ENCODE measurements at places on chromosomes 3 and 15.
A peak's percentile ranks its signal among the peaks of the same experiment; 100 is the strongest.

GRCh38 chr15:40251486-40252140 lies 12.8 kb downstream of the PAK6 start:
- DNase-seq, result no peak

DNA sequence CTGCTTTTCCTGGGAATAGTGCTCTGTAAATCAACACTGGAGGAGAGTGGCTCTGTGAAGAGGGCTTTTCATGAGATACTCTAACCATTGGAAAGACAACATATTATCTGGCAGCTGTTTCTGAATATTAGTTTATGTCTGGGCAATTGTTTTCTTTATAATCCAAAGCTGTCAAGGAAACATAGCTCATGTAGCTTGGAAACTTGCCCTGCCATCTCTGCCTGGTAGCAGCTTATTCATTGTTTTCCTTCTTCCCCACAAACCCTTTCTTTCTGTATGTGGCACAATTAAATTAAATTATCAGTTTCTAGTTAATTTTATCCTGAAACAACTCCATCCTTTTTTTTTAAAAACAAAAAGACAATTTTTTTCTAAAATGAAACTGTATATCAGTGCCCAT lies 160.0 kb downstream of the EDEM1 start:
- DNase-seq, result no peak

DNA sequence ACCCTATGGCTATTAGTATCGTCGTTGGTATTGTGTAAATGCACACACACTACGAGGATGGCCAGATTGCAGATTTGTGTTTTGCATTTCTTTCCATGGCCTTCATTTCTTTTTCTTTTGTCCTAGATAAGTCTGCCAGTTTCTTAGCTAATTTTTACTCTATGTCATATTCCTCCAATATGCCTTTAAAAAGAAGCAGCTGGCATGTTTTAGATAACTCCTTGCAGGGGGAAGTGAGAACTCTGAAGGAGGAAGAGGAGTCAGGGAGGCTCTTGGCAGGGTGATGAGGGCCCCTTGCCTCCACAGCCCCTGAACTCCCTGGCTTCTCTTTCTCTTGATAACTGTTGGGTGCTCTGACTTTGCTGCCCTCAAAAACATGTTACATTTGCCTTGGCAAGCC lies 244.0 kb downstream of the GABRG3 start:
- DNase-seq, result no peak

DNA sequence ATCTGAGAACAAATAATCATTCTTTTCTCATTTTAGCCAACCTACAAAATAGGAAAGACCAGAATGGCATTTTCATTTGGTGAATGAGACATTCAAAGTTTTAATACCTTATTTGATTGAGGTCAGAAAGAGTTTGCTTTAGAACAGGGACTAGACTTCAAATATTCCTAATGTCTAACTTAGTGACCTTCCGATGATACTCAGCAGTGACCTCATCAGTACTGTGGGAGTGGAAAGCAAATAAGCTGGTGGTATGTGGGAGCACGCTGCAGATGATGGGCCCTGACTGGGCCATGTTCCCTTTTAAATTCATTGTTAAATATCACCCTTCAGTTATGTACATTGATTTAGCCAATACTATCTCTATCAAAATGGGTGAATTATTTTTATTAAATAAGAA lies 223.3 kb downstream of the P3H2 start:
- DNase-seq, result no peak

DNA sequence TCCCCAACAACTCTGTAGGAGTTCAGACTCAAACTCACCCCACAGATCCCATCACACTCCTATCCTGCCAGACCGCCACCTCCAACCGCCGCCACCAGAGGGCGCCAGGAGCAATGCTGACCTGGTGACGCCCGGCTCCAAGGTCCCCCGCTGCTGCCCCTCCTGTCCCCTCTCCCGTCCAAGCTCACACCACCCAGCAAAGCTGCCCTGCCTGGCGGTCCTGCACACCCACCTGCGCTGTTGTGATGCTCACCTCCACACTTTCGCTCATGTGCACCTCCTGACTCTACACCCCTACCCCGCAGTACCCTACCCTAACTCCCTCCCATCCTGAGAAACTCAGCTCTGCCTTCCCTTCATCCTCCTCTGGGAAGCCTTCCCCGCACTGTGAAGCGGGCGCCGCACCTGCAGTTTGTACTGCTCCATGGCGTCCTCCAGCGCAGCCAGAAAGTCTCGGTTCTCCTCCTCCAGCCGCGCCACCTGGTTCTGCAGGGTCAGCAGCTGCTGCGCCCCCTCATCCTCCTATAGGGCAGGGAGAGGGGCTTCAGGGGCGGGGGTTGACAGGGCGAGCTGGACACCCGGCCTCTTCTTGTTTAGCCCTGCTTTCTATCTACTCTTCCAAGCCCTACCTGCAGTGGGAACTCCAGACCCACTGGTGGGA lies 7.9 kb downstream of the KIF7 start:
- DNase-seq, result no peak

DNA sequence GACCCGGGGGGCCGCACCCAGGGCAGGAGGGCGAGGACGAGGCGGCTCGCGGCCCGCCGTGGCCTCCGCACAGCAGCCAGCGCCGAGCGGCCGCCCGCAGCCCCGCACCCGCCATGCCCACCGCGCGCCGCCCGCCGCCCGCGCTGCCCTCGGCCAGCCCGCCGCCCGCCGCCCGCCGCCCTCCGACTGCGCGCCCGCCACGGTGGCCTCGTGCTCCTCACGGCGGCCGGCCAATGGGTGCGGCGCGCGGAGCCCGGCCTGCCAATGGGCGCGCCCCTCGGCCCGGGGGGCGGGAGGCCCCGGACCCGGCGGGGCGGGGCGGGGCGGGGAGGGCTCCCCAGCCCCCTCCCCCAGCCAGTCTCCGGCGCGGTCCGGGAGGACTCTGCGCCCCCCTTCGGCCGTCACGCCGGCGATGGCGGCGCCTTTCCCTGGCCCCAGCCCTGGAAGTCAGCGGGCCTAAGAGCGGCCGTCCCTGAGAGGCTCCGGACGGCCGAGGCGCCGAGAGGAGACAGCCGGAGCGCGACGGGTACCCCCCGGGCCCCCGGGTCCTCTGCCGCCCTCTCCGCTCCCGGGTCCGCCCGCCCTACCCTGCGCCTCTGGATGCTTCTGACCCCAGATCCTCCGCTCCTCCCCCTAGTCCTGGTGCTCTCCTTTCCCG lies at the start of gene NT5DC2:
TSS of gene NT5DC2 (minus strand) at position 235 of the 658 bp plus-strand sequence. CDS start at position 115, 120 bp downstream.
- DNase-seq, result peak; percentile 63

GRCh38 chr15:58213587-58214338 lies 75.6 kb downstream of the AQP9 start:
- no peak for DNase-seq

DNA sequence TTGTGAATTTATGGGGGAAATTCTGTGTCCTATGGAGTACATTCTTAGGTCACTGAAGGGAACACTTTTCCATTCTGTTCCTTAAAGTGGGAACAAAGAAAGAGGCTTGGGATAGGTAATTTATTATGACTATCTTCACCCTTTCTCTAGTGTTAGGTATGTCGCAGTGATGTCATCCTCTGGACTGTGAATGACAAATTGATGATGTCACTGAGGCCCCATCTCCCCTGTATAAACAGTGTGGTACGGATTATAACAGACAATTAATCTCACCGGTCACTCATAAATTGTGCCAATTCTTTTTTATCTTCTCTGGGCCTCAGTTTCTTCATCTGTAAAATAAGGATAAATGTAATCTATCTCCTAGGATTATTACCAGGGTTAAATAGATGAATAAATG lies 23.5 kb downstream of the MOBP start:
- DNase-seq, result no peak

GRCh38 chr3:105365081-105365390 lies 1.7 kb upstream of the ALCAM start:
- DNase-seq, result no peak

DNA sequence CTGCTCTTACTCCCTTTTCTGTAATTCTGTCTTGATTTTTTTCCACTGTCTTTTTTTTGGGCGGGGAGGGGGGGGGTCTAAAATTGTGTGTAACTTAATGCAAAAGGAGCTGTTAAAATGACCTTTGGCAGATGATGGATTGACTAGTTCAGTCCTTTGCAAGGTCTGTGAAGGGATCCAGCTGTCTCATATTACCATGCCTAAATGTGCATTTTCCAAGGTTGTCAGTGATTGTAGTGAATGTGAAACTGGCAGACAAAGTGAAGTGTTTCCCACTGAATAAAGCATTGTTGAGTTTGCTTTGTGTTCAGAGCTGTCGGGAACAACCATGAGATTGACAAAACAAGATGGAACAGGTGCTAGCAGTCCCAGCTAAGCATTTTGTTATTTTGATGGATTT lies 110.1 kb upstream of the SKOR1 start:
- no peak for DNase-seq

GRCh38 chr3:14801668-14802380 lies 16.9 kb upstream of the FGD5 start:
- DNase-seq, result no peak

- no peak for DNase-seq
Measured at GRCh38 chr15:49137861-49138260, 17.5 kb downstream of the COPS2 start.

DNA sequence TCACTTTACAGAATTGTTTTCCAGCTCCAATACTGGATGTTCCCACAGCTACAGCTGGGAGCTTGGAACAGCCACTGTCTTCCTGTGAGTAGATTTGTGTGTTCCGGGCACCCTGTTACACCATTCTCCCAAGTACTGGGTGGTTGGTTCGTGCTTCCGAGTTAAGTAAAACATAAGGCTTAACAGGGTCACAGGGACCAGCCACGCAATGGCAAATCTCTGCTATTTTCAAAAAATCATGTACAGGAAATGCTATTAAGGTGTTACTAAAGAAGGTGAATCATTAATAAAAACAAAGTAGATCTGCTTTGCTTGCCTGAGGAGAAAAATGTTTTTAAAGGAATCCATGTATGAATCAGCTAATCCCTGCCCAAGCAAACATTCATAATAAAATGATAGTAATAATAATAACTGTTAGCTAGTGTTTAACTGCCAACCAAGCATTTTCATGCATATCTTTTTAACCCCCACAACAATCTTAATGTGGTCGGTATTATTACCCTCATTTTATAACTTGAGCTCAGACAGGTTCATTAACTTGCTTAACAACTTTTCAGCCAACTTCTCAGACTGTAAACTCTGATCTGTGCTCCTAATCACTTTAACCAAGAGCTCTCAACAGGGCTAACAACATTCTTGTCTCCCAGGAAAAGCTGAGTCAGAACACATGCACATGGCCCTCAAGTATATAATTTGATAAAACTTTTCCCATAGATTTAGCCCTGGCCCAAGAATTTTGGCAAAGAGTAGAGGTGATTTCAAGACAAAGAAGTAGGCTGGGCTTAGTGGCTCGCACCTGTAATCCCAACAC lies 2.7 kb upstream of the C2CD4A start:
- DNase-seq, result no peak

GRCh38 chr3:69236812-69237707 lies 114.7 kb upstream of the LMOD3 start:
- DNase-seq, result no peak

- DNase-seq, result no peak
Measured at GRCh38 chr3:111970376-111970775, 8.4 kb upstream of the ABHD10 start.

DNA sequence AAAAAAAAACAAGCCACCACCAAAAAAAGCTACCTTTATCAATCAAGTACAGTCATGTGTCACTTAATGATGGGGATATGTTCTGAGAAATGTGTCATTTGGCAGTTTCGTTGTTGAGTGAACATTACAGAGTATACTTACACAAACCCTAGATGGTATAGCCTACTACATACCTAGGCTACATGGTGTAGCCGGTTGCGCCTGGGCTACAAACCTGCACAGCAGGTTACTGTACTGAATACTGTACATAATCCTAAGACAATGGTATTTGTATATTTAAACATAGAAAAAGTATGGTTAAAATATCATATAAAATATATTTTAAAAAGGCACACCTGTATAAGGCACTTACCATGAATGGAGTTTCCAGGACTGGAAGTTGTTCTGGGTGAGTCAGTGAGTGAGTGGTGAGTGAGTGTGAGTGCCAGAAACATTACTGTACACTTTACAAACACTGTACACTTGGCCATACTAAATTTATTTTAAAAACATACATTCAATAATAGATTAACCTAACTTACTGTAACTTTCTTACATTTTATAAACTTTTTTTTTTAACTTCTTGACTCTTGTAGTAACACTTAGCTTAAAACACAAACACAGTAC lies 25.9 kb upstream of the JMJD7 start:
- no peak for DNase-seq

- no peak for DNase-seq
Measured at GRCh38 chr15:95604634-95605036, 725.9 kb upstream of the NR2F2 start.

DNA sequence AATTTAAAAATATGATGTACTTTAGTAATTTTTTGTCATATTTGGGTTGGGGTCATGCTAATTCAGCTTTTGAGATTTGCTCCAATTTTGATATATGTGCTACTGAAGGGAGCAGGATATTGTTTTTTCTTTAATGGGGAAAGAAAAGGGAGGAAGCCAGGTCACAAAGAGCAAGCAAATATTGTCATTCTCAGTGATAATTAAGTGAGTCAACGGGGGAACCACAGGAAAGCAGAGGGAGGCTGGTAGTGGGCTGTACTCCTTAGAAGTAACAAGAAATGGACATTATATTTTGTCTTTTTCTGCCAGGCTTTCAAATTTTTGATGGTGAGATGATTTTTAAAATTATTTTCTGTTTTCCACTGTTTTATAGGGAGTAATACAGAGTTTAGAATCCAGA lies 45.6 kb upstream of the NMD3 start:
- no peak for DNase-seq

- DNase-seq, result no peak
Measured at GRCh38 chr3:194986208-194987043, 284.5 kb downstream of the XXYLT1 start.

DNA sequence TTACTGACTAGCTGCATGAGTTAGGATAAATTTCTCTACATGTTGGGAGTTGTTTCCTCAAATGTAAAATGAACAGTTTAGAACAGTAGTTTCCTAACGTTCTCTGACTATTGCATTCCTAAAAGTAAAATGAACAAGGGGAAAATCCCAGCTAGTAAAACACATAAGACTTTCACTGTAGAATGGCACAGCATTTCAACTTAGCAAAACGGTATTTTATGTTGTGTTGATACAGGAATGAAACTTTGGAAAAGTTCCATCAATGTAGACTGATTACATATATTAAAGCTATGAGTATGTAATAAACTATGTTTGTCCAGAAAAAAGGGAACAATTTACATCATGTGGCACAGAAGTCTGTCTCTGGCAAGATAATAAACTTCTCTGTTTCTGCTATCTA lies 297.4 kb upstream of the EPHA3 start:
- DNase-seq, result no peak

GRCh38 chr3:108159105-108159504 lies 63.1 kb downstream of the IFT57 start:
- no peak for DNase-seq

GRCh38 chr15:85804481-85805170 lies 9.9 kb upstream of the KLHL25 start:
- DNase-seq, result no peak

Data from left renal pelvis (tissue), 4 donors.